ENCODE measurements at places on chromosomes 7 and 10. TPM values are rescaled to one million over a fixed set of nuclear protein-coding genes. Genes with fewer than 3 reads are reported as not detected.

DNA sequence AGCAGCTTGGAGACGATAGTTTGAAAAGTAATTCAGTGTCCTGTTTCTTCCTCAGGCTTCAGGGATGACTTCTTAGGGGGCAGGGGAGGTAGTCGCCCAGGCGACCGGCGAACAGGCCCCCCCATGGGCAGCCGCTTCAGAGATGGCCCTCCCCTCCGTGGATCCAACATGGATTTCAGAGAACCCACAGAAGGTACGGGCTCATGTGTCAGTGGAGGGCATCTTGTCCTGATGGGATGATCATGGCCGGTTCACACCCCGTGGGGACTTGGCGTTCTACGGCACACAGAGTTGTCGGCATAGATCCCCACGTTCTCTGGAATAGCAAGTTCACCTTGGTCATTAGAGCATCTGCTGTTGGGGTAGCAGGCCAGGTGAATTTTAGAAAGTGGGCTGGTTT is 15.1 kb upstream of the LAT2 start:
- DNase-seq, result peak; percentile 41

GRCh38 chr10:60753817-60754216 is 24.5 kb upstream of the CDK1 start:
- no peak for DNase-seq

The HNRNPH3 gene
- total RNA-seq, result 113 TPM

- DNase-seq, result no peak
Measured at GRCh38 chr7:111654343-111654742, 92.1 kb upstream of the IMMP2L start.

The SLC12A9 gene
- 38.7 TPM for total RNA-seq

GRCh38 chr7:16433568-16434122 is 12.3 kb upstream of the CRPPA start:
- DNase-seq, result no peak

GRCh38 chr7:126682176-126682575 is 570.6 kb downstream of the GRM8 start:
- DNase-seq, result no peak

The FAM53B gene
- total RNA-seq, result 21.8 TPM

DNA sequence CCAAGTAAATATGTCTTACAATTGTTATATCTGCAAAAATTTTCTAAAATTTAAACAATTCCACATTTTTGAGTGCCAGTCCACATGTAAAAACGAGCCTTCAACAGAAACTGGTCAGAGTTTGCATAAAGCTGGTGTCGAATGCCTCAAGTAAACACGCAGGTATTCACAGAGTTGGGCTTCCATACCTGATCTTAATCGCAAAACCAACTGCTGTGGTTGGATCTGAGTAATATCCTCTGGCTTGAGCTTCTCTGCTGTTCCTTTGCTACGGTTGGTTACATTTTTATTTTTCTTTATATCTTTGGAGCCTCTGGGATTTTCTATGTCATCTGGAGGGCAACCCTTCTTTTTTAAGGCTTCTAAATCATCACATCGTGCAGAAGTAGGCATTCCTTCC is 28.4 kb downstream of the ITGB1 start:
- DNase-seq, result no peak

GRCh38 chr7:112421666-112422486 is 28.4 kb upstream of the IFRD1 start:
- DNase-seq, result no peak

GRCh38 chr10:125844751-125845221 is 21.4 kb downstream of the BCCIP start:
- no peak for DNase-seq

DNA sequence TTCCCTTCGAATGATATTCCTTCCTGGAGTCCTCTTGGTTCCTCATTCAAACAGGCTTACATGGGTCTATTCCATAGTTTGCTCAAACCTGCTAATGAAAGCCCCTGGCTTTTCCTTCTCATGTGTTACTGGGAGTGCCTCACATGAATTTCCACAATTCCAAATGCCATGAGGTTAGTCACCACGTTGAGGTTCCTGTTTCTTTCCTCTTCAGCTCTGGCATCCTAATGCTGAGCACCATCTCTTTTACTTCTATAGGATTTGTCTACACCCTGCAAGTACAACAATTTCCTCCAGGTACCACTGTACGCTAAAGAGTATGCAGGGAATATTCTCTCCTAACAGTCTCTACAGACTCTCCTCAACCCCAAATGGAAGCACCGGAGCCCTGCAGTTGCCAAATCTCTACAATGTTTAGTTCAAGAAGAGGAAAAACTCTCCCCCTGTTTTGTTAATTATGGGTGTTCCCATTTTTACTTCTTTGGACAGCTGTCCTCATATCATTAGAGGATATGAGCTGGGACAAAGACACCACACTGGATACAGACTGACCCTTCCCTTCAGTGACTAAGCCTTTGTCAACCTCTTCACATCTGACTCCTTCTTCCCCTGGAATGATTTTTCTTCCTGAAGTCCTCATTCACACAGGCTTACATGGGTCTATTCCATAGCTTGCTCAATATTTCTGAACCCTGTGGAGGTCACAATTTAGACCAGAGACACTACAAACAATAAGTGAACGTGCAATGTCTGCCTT is 145.8 kb upstream of the BET1 start:
- DNase-seq, result no peak

The CNTNAP2 gene
- not detected for total RNA-seq

The SCRN1 gene
- 9.0 TPM for total RNA-seq

DNA sequence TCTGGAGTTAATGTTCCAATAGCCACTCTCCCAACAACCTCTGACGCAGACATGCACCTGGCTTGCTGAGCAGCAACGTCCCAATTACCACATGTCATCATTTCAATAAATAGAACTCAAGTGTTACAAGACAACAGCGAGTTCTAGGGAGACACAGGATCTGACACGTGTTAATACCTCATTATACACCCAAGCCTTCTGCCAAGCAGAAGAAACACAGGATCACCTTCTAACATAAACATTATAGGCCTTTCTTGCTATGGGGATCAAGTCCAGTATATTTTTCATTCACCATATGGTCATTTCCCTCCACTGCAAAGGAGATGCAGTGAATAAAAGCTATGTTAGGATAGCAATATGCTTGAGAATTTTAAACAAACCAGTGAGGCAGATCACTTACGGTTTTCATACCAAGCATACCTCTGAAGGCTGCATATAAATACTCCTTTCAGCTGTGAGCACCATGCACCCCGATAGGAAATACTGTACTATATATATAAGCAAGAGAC is 74.2 kb downstream of the JAZF1 start:
- no peak for DNase-seq

DNA sequence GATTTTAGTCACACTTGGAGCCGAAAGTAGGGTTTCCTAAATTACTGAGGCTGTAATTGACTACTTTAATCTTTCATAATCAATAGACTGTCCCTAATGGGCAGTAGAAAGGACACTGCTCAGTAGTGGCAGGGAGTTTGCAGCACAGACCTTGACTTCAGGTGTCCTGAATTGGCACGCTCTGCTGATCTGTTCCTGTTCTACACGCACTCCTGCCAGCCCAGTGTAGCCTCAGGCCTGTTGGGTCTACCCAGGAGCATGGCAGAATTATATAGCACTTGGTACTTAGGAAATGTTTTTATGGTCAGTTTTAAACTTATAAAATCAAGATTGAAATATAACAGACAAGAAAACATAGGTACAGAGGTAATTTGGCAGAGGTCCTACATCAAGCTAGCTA is 9.0 kb downstream of the EIF4H start:
- DNase-seq, result peak; percentile 31

The MPLKIP gene
- 30.1 TPM for total RNA-seq

DNA sequence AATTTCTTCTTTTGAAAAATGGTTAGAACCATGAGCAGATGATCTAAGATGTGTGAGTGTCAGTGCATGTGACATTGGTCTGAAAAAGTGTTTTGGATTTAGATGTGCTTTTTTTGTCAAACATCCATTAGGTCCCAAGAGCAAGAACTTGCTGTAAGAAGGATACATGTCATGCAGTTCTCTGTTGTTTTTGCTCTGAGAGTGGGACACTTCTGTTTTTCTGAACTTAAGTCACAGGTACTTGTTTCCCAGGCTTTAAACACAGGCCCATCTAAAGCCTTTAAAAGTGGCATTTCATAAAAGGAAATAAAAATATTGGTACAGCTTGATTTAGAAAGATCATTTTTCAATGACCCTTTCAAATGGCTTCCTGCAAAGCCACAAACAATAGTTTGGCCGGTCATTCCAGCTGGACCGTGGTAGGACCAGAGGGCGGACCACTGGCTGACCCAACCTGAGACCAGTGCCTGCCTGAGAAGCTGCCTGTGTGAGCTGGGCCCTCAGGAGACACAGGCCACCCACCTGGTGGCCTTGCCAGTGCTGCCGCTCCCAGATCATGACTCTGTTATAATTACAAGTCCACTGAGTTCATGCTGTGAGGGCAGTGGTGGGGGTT is 92.7 kb downstream of the EEPD1 start:
- no peak for DNase-seq

DNA sequence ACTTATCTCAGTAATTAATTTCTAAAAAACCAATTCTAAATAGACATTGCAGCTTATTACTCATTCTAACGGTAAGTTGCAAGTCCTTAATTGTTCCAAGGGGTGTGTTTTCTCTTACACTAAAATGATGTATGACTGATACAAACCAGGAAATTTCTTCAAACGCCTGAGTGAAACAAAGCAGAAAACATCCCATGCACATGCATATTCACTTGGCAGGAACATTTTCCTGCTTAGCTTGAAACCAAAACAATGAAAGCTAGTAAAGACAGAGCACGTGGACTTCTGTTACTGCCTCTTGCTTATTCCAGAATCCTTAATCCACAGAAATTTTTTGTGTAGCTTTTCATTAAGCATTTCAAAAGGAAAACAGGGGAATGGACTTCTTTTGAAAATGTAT is 187.7 kb downstream of the MTERF1 start:
- no peak for DNase-seq

DNA sequence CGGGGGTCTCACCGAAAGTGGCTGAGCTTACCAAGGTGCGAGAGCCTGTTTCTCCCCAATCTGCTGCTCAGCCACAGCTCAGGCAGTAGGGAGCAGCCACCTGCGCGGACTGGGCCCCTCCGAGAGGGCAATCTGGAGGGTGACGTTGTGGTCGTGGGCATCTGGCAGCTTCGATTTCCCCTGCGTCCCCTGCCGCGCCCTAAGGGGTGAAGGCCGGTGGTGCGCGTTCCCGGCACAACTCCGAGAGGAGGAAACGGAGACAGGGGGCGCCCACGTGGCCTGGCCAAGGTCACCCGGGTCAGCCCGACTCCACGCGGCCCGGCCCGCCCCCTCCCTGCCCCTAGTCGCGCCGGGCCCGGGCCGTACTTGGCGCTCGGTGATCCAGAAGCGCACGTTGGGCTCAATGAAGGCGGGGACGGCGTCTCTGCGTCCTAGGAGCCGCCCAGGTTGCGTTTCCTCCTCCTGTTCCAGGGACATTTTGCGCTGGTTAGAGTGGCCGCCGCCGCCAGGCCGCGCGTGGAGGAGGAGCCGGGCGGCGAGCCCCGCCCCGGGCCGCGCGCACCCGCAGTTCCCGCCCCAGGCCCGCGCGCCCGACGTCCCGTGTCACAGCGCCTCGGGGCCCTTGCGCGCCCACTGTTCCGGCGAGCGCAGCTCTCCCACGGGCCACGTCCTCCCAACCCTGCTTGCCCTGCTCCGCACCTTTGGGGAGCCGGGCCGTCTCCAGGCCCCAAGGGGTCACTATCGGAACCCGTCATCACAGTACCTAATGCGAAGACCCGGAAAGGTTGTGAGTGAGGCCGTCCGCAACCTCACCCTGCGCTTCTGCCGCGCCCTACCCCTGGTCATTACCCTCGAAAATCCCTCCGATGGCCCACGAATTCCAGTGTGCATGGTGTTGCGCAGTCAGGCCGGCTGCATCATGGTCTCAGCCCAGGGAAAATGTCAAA is at the start of gene SFXN4:
Gene SFXN4, minus strand, starts transcription at position 544 of the 947 bp plus-strand sequence. Its CDS starts 67 bp downstream, at position 477.
- peak; percentile 87 for DNase-seq
